Progenitor cell of endocrine pancreas (in vitro differentiated cells): ENCODE measurements at places on chromosomes 6 and 20.

- no peak for DNase-seq
Observed at GRCh38 chr20:50762435-50763220, 31.2 kb downstream of the PARD6B start.

DNA sequence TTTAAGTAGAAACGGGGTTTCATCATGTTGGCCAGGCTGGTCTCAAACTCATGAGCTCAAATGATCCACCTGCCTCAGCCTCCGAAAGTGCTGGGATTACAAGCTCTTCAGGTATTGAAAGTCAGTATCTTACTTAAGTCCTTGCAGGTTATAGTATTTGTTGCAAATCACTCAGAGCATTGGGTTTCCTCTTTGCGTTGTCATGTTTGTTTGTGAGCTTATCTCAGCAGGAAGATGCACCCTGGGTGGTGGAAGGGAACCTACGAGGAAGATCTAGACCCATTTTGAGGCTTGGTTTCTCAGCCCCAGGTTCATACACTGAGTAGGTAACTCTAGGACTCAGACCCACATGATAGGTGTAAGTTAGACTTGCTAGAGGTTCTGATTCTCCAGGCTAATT lies 18.6 kb downstream of the MYH7B start:
- no peak for DNase-seq

DNA sequence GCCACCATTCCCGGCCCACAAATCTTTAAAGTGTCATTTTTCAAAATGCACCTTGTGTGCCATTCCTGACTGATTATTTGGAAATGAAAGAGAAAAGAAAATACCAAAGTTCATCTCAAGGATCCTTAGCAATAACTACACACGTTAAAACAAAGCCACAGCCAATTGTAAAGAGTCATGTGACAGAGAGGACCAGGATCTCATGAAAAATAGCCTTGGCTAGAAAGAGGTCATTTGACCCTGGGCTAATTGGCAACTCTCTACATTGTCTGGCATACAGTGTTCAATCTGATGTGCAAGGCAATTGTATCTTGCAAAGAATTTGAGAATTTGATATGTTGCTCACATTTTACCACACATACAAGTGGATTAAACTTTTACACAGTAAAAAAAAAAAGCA lies 31.6 kb upstream of the HLA-G start:
- no peak for DNase-seq

DNA sequence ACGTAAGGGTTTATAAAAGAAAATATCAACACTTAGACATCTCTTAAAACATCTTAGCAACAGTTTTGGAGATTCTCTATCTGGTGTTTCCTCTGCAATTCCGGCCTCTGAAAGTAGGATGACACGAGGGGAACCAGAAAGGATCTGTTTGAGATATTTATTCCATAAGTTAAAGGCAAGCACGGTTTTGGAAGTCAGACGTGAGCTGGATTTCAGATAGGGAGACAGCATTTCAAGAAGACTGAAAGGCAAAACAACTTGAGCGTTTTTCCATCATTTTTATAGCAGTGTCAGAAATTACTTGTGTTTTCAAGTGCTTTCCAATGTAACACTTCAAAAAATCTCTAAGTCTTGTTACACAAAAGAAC lies 52.9 kb upstream of the BTN3A2 start:
- DNase-seq: no peak

DNA sequence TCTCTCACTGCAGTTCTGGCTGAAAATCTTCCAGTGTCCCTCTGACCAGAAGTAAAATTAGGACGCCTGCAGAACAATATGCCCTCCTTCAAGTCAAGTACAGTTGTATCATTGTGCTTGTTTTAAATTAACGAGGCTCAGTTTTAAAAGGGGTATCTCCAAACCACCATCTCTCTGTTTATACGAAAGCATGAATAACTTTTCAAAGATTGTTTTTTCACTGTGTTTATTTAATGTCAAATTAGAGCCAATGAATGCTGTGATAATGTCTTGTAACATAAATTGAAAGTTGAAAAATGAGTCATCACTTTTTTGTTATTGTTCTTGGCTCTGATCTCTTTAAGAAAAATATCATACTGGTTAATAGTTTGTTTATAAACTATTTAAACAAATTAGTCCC lies 230.7 kb upstream of the THEMIS start:
- DNase-seq: no peak

- DNase-seq: no peak
Observed at GRCh38 chr6:22943327-22943726, 374.0 kb downstream of the HDGFL1 start.

GRCh38 chr20:63369724-63370617 lies 8.8 kb upstream of the CHRNA4 start:
- no peak for DNase-seq

GRCh38 chr20:11796026-11796425 lies 121.7 kb upstream of the BTBD3 start:
- no peak for DNase-seq
